Left renal cortex interstitium (tissue), 4 donors: ENCODE measurements at places on chromosomes 2 and 18. TPM values are rescaled to one million over a fixed set of nuclear protein-coding genes. Genes with fewer than 3 reads are reported as not detected.

Gene HOXD4
- 72.5 TPM for polyA plus RNA-seq

Gene MARCO
- 0.18 TPM for polyA plus RNA-seq

Gene CCDC121
- 11.0 TPM for polyA plus RNA-seq

Gene CD8A
- polyA plus RNA-seq = 0.28 TPM

Gene SRD5A2
- polyA plus RNA-seq = 0.07 TPM

Gene IGFBP2
- 196 TPM for polyA plus RNA-seq

DNA sequence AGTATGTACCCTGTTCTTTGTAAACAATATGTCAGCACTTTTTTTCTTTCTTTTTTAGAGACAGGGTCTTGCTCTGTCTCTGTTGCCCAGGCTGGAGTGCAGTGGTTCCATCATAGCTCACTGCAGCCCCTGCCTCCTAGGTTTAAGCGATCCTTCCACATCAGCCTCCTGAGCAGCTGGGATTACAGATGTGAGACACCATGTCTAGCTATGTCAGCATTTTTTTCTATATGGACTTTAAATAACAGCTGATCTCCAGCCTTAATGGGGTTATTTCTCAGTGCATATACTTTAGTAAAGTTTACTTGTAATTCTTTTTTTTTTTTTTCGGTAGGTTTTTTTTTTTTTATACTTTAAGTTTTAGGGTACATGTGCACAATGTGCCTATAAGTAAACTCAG, 26.6 kb downstream of the ABCG5 start:
- no peak for DNase-seq

- DNase-seq = no peak
These were observed 53.4 kb downstream of the AAK1 start for GRCh38 chr2:69589973-69590652.

- no peak for DNase-seq
These were observed 481.4 kb upstream of the SPRED2 start for GRCh38 chr2:65913813-65914212.

DNA sequence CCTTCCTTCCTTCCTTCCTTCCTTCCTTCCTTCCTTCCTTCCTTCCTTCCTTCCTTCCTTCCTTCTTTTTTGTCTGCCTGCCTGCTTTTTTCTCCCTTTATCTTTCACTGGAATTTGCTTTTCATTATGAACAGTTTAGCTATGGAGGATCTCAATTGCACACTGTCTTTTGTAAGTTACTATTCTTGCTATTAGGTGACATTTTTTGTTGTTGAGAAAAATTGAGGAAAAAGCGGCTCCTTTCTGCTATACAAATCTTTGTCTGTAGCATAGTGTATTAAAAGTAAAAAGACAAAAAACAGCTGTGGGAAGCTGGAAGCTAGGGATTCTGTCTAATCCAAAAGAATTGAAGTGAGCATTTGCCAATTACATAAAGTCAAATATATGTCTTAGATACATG, 448.7 kb downstream of the DCDC2C start:
- DNase-seq = no peak

GRCh38 chr2:194166818-194167217, 1490.2 kb upstream of the SLC39A10 start:
- DNase-seq = peak; percentile 0

DNA sequence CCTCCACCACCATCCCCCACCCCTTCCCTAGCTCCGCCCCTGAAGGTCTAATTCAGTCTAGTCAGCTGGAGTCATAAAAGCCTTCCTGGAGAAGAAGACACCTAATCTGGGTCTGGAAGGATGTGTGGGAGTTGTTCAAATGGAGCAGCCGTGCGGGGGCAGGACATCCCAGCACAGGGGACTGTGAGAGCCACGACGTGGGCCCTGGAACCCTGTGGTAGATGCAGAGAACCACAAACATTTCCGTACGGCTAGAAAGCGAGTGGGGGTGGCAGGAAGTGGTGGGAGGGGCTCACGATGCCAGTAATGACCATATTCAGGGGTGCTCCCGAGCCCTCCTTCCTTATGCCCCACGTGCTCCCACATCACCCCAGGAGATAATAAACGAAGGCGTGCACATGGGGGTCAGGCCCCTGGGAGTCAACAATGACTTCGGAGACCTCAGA, 20.9 kb upstream of the COL6A3 start:
- no peak for DNase-seq

- no peak for DNase-seq
These were observed 90.4 kb downstream of the SPTBN1 start for GRCh38 chr2:54546518-54546917.

DNA sequence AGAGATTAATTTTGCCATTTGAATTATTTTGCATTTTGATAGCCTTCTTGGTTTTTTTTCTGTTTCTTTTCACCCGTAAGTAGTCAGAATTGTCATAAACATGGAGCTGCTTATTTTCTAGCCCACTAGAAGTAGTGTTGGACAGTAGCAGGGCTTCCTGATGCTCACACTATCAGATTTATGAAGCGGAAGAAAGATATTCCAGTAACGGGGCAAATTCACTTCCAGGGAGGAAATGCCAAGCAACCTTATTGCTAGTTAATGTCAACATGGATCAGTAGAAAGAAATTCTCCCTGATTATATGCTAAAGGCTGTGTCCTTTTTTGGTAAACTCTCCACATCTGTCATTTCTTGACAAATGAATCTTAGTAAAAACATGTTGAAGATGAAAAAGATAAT, 19.2 kb upstream of the ADAM23 start:
- DNase-seq = no peak

DNA sequence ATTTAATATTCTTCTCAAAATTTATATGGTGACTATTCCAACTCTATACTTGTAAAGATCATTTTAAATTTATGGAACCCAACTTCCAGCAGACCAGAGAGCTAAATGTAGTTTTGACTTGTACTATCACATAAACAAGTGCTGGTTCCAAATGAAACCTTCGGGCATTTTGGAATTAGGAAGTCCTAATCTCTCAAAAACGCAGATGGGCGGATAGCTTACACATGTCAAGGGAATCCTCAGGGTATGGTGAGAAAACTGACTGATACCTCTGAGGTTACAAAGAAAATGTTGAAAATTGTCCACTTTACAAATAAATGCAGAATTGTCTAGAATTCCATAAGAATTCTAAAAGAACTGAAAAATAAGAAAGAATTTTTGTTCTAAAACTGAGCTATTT, 224.1 kb downstream of the SS18 start:
- no peak for DNase-seq

DNA sequence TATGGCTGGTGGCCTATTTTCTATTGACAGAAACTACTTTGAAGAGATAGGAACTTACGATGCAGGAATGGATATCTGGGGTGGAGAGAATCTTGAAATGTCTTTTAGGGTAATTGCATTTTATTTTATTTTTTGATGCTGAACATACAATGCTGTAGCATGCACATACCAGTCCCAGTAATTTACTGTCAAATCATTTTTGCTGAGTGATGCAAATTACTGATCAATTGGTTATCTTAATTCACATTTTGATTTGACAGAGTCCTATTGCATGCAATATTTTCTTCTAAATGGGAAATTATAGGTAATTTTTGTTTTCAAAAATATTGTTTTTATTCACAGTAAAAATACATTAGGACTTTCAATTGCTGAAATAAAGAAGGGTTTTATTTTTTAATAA, 387.3 kb downstream of the GALNT13 start:
- DNase-seq = no peak

DNA sequence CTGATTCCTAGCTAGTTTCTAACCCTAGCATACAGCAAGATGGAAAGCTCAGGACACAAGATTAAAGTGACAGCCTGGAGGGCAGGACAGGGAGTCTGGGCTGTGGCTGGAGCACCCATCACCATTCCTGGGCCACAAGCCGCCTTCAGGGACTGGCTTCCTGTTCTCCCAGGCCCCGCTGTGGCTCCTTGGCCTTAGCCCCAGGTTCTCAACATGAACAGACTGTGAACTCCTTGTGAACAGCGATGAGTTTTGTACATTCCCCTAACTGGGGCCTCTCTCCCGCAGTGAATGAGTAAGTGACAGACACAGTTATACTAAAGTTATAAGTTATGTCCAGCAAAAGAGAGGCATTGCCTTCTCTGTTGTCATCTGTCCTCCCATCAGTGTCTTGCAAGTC, 35.9 kb upstream of the SLC14A1 start:
- DNase-seq = no peak
